D341Med (cell line): ENCODE measurements at places on chromosomes 6 and 20.

GRCh38 chr20:44095831-44096230 is 91.2 kb downstream of the JPH2 start:
- no peak for DNase-seq

DNA sequence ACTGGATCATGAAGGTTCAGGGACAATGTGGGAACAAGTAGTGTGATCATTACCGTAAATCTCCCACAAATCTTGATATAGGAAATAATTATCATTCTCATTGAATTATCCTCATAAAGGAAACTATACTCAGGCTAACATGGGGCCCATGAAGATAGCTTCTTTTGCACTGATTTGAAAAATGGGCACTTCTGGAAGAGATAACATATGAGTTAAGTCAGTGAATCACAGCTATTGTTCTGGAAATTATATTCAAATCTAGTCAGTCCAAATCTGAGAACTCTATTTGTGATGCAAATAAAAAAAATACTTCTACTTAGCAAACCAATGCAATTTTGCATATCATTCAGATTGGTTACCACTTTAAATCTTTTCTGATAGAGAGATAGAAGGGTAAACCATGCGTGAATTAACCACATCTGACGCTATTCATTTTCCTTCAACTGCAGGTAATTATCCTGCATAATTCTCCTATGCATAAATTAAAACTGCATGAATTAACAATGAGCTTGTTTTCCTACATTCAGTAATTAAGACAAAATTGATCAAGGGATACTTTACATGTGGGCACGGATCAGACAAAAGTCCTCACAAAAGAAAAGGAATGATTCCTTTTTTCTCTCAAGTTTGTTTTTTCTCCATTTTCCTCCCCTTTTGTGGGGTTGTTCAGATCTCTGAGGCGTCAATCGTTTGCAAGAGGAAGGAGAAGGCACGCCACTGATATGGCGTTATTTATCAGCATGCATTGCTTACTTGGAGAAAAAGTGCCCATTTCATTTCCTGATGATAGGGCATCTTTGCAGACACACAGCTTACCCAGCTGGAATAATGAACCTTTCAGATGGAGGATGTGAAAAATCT is 36.4 kb downstream of the RIPOR2 start:
- no peak for DNase-seq

DNA sequence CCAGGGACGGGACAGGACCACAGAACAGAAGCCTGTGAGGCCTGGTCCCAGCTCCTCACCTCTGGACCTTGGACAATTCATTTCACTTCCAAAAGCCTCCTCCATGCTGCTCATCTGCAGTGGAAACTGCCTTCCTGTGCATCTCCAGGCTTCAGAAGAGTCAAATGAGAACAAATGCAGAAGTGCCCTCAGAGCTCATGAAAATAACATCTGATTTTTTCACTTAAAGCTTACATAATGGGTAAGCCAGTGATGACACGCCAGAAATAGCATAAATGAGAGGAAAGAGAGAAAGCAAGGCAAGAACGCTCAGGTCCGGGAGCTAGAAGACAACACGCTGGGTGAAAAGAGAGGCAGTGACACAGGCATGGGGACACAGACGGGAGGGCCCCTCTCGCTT is 7.9 kb downstream of the CNKSR3 start:
- no peak for DNase-seq

GRCh38 chr6:2695454-2696095 is 55.1 kb downstream of the MYLK4 start:
- DNase-seq = no peak

DNA sequence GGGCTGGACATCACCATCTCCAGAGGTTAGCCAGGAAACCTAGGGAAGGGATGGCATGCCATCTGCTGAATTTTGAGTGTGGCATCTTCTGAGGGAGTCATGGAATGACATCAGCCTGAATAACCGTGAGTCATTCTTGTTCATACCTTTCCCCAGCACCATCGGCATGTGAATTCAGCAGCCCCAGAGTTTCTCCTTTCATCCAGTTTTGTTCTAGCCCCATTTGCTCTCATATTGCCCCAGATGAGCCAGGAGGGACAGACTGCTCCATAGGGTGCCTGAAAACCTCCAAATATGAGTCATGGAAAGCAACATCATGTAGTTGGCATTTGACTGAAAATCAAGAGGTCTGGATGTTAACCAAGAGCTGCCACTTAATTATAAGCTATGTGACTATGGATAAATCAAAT is 219.2 kb upstream of the SGK1 start:
- DNase-seq = no peak

DNA sequence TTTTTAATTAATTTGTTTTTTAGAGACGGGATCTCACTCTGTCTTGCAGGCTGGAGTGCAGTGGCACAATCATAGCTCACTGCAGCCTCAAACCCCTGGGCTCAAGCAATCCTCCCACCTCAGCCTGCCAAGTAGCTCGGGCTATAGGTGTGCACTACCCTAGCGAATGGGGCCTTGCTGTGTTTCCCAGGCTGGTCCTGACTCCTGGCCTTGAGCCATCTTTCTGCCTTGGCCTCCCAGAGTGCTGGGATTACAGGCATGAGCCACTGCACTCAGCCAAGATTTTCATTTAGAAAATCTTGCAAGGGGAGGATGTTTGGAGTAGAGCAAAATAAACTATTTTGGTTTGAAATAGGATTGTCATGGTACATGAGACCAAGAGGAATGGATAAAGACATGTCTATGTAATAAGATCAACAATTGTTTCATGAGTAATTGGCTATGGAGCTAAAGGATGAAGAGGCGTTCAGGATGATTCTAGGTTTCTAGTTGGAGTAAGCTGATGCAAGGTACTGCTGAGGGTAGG is 237.8 kb downstream of the UST start:
- DNase-seq = no peak

- no peak for DNase-seq
Observed at GRCh38 chr6:87244380-87244779, 78.0 kb upstream of the SMIM8 start.

GRCh38 chr20:3787324-3788014 is 929 bp upstream of the CENPB start:
- DNase-seq = no peak

GRCh38 chr6:15481390-15482291 is 181.2 kb downstream of the DTNBP1 start:
- no peak for DNase-seq

DNA sequence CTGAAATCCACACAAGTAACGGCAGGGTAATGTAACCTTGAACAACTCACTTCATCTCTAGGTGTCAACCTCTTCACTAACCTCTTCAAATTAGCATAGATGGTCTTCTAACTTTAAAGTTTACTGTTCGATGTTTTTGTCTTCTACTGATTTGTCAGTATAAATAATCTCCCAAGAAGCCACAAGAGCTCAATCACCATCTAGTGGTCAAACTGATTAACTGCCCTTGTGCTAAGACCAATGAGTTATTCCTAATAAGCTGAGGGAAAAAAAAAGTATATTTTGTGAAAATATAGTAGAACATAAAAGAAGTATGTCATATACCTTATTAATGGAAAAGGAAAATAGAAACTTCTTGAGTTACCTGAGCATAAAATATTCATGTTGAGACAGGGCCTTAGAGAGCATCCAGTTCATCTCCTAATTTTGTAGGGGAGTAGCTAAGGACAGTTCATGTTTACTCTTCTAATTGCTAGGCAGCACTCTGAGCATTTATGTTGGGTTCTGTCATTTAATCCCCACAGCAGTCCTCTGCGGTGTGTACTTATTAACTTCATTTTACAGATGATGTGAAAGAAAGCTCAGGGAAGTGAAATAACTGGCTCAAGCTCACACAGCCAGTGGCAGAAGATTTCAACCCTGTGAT is 317.1 kb downstream of the ESR1 start:
- peak; percentile 43 for DNase-seq

- DNase-seq = no peak
Observed at GRCh38 chr20:38779247-38780097, 26.0 kb upstream of the PPP1R16B start.

- no peak for DNase-seq
Observed at GRCh38 chr6:67535946-67536345, 1099.1 kb upstream of the ADGRB3 start.

GRCh38 chr6:134609716-134610261 is 291.9 kb upstream of the SGK1 start:
- DNase-seq = no peak

- no peak for DNase-seq
Observed at GRCh38 chr6:130632277-130632676, 194.9 kb upstream of the SMLR1 start.

- DNase-seq = no peak
Observed at GRCh38 chr6:25302151-25302550, 23.0 kb downstream of the CARMIL1 start.

- peak; percentile 83 for DNase-seq
Observed at GRCh38 chr6:97215157-97215769, 67.8 kb downstream of the MMS22L start.

GRCh38 chr20:8913456-8913855 is 155.4 kb upstream of the PLCB4 start:
- no peak for DNase-seq

DNA sequence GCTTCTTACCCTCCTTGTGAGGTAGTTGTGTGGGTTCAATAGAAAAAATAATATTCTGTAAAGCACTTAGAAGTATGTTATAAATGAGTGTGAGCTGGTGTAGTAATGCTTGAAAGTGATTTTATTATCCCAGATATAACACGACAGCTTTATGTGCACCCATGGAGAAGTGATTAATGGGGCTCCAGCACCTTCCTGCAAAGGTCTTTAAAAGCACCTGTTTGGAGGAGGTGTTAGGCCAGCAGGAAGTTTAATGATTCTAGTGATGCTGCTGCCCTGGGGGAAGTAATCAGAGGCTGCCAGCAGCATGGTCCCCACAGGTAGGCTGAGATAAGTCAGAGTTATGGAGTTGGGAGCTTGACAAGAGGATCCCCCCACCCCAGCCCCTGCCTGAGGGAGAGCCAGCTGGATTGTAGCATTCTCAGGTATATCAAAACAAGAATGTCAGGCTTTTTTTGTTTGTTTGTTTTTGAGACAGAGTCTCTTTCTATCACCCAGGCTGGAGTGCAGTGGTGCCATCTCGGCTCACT is 166.3 kb downstream of the PHACTR1 start:
- no peak for DNase-seq

DNA sequence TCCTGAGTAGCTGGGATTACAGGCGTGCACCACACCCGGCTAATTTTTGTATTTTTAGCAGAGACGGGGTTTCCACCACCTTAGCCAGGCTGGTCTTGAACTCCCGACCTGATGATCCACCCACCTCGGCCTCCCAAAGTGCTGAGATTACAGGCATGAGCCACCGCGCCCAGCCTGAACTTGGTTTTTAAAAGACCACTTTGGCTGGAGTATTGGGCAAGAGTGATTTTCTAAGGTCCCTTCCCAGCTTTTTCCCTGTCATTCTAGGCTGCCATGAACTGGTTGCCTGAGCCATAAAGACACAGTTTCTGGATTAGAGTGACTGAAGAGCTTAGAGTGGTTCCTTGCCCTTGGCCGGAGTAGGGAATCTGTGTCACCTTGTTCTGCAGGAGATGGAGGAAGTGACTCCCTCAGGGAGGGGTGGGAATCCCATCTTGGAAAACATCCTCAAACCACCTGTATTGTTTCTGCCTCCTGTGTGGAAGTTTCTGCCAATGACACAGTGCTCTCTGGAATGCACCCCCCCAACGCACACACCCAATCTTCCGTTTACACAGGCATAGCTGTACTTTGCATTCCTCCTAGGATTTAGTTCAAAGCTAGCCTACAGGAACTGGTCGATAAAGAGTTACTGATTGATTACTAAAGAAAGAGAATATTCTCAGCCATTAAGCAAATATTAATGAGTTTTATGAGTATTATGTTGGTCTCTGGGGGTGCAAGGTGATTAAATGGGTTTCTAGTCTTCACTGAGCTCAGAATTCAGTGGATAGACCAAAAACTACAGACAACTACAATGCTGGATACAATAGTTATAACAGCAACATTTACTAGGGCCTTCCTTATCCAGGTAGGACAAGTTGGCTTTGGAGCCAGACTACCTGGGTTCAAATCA is 18.2 kb downstream of the BCL2L1 start:
- DNase-seq = no peak

DNA sequence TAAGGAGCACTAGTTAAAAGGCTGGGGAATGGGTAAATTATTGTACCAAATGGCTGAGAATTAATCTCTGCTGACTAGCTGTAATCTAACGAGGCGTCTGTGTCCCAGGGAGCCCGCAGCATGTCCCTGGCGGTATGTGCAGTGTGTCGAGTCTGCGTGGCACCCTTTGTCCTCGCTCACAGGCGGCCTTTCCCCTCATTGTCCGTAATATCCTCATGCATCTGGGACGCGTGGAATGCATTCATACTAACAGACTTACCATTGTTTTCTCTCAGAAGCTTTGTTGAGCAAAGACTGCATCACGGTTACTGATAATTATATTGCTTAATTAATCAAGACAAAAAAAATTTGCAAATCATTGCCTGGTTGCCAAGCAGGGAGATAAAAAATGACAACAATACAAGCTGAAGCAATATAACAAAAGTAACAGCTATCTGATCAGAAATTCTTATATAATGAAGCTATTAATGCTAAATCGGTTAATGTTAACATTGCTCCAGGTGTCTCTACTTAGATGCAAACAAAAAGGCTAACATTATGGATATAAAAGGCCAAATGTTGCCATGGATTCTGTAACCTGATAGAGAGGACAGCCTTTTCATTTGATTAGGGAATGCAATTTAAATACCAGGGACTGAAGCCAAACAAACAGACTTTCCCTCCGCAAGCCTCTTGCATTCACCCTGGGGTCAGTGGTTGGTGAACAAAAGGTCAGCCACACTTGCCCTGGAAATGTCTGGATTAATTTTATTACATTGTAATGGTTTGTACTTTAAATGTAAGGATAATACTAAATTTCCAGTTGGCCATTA is 124.8 kb downstream of the INSM1 start:
- no peak for DNase-seq

DNA sequence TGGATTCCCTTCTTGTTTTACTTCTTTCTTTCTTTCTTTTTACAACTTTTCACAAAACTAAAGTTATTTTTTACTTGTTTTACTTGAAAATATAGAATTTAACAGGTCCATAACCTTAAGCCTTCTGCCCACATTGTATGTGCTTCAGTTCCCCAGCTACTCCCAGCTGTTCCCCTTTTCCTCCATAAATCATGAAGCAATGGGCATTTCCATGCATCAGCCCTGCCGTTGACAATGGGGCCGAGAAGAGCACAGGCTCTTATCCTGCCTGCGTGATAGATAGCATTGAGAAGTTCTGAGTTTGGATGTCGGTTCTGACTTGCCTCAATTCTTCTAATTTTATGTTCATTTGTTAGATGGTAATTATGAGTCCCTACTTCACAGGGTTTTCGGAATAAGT is 583.8 kb downstream of the CDH26 start:
- DNase-seq = no peak

DNA sequence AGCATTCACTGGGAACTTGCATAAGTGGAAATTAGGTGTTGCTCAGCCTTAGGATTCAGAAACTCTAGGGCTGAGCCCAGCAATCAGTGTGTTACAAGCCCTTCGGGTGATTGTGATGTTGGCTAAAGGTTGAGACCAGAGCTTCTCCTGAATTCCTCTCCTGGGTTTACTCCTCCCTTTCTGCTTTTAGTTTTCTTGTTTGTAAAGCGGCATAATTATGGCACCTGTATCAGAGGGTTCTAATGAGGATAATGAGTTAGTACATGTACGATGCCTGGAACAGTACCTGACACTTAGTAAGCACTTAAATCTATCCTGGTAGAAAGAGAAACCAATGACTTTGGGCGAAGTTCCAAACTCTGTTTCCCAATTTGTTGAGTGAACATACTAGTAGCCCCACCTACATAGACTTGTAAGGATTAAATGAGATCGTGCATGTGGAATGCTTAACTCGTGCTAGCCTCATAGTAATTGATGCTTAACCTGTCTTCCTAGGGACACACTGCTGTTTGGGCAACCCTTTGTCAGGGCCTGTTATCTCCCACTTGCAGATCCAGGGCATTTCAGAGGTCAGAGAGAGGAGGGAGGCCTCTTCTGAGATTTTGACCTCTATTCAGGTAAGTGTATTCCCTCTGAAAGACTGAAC is 932 bp upstream of the EZR start:
- DNase-seq = no peak
